Brain microvascular endothelial cell (primary cell): ENCODE measurements at places on chromosomes 7 and 10.

- DNase-seq = peak; percentile 27
These were observed 161.5 kb upstream of the AGR3 start for GRCh38 chr7:17043012-17043877.

GRCh38 chr7:107236862-107237261 lies 68.1 kb downstream of the HBP1 start:
- no peak for DNase-seq

DNA sequence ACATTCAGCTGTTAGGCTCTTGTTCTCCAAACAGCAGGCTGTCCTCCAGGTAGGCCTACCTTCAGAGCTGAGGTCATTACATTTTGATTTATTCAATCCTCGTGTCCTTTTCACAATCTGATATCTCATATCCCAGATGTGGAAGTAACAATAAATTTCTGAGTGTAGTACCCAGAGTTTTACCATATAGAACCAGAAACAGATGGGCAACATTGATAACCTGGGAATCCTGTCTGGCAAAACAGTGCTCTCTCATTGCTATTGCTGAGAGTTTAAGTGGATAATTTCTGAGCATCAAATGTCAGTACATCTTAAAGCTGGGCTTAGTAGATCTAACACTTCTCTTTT lies 1007.8 kb downstream of the REEP3 start:
- DNase-seq = no peak

DNA sequence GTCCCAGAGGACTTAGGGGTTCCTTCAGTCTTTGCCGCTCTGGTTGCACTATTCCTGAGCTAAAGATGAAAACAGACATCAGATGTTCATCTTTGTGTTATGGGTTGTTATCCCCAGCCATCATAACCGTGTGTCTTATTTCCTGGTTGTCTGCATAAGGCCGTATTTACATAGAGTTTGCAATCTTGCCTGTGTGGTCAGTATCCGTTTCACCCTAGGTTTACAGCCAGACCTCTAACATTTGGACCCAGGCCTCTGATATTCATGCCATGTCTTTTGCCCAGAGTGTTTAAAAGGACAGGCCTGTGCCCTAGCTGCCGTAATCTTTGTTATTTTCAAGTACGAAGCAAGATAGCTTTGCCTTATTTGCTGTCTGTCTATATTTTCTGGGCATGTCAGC lies 26.6 kb downstream of the LRRC4 start:
- DNase-seq = no peak

GRCh38 chr7:90777465-90777864 lies 181.3 kb downstream of the CDK14 start:
- no peak for DNase-seq

DNA sequence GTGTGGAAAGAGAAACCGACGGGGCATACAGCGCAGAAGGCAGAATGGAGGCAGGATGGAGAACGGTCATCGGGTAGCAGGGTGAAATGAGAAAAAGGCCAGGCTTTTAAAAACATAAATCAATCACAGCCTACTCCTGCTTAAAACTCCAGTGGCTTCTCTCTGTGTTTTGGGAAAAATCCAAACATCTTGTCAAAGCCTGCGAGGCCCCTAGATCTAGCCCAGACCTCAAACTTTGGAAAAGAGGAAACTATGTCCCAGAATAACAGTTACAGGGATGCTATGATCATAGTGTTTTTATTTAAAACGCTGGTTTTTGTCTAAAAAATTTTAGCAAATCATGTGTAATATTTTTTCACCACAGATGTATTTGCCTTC lies 41.1 kb downstream of the PPP1R3C start:
- DNase-seq = no peak

DNA sequence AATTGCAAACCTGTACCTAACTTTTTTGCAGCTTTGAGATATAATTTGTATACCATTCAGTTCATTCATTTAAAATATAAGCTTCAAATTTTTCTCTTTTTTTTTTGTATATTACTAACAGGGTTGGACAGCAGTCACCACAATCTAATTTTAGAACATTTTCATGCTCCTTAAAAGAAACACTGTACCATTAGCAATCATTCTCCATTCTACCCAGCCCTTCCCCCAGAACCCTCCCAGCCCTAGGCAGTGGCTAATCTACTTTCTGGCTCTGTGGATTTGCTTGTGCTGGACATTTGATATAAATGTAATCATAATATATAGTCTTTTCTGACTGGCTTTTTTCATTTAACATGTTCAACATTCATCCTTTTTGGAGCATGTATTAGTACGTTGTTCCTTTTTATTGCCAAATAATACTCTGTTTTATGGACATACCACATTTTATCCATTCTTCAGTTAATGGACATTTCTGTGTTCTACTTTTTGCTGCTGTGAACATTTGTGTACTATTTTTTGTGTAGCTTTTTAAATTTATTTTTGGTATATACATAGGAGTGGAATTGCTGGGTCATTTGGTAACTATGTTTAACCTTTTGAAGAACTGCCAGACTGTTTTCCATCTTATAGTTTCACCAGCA lies 40.9 kb upstream of the ST7 start:
- DNase-seq = no peak

DNA sequence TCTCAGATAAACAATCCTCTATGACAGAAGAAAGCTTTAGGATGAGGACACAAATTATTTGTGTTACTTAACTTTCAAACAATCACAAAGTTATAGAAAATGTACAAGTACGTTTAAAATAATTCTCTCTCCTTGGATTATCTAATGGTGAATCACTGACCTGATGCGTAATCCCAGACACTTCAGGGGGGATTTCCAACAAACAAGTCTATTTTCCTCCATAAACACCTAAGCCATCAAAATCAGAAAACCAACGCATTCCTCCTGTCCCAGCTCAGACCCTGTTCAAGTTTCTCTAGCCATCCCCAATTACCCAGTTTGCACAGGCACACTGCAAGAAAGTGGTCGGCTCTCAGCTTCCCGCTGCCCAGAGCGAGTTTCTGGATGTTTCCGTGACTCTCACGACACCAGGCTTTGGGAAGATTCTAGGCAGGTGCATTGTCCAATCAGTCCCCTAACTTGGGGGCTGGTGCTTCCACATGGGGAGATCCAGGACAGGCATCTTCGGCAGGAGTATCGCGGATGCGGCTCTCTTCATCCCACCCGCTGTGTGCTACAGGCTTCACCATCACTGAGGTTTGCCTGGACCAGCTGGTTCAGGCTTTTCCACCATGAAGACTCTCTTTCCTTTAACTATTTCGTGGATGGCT lies 200.0 kb downstream of the ZMYND11 start:
- DNase-seq = no peak

DNA sequence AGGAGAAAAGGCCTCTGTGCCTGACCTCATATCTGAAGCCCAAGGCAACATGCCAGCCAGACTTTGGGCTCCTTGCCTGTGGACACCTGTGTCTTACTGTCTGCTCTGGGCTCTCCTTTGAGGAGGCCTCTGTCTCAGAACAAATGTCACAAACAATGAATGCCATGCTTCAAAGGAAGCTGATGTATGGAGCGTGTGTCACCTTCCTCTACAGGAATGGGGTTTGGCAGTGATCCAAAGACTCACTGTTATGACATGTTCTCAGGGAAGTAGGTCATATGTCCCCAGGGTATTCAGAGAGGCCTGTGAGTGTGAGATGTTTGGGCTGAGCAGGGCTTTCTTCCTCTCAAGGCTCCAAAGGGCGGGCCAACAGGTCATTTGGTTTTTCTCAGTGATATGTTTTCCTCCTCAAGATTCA lies 38.4 kb downstream of the PTPRE start:
- peak; percentile 78 for DNase-seq

- no peak for DNase-seq
These were observed 257.3 kb downstream of the BMPER start for GRCh38 chr7:34162677-34163076.

GRCh38 chr7:1897076-1897860 lies 227.2 kb downstream of the ELFN1 start:
- no peak for DNase-seq

DNA sequence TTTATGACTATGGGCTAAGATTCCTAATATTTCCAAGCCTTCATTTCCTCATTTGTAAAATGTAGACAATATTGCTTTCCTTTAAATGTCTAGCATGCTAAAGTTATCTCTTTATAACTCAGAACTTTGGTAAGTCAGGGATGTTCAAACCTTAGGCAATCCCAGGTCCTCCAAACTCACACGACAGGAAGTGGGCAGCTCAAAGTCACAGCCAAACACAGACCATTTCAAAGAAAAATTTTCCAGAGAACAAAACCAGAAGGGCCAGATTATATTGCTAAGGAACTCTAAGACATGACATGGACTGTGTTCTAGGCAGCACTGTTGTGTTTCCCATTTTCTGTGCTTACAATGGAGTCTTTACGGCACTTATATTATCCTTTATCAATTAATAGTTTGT lies 87.8 kb upstream of the DYNC1I1 start:
- no peak for DNase-seq

- DNase-seq = no peak
These were observed 313.8 kb downstream of the FRMD4A start for GRCh38 chr10:14016931-14017333.

DNA sequence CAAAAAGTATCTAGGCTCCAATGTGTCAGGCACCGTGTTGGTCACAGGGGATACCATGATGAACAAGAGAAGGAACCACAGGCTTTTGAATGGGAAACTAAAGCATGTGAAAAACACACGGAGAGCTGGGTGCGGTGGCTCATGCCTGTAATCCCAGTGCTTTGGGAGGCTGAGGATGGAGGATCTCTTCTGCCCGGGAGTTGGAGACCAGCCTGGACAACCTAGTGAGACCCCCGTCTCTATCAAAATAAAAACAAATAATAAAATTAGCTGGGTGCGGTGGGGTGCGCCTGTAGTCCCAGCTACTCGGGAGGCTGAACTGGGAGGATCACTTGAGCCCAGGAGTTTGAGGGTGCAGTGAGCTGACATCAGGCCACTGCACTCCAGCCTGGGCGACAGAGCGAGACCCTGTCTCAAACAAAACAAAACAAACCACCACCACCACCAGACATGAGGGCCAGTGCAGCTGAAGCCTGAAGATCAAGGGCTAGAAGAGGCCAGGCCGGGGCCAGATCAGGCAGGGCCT lies 611 bp upstream of the COPS6 start:
- DNase-seq = no peak

- DNase-seq = no peak
These were observed 95.5 kb downstream of the CTBP2 start for GRCh38 chr10:125064681-125065492.

DNA sequence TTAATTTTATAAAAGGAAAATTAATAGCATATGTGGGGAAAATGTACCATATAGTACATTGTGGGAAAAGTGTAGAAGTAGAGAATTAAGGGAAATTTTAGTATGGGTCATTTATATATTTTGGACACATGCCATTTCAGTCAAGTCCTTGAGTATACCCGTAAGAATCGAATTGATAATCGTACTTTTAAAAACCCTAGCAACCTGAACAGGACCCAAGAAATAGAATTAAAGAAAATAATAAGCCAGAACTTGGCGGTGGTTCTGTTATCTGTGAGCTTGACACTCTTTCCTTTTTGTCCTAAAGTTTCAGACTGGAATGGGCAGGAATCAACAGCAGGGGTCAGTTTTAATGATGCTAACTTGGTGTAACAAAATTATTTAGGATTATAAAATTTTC lies 221.0 kb downstream of the CDK14 start:
- no peak for DNase-seq

DNA sequence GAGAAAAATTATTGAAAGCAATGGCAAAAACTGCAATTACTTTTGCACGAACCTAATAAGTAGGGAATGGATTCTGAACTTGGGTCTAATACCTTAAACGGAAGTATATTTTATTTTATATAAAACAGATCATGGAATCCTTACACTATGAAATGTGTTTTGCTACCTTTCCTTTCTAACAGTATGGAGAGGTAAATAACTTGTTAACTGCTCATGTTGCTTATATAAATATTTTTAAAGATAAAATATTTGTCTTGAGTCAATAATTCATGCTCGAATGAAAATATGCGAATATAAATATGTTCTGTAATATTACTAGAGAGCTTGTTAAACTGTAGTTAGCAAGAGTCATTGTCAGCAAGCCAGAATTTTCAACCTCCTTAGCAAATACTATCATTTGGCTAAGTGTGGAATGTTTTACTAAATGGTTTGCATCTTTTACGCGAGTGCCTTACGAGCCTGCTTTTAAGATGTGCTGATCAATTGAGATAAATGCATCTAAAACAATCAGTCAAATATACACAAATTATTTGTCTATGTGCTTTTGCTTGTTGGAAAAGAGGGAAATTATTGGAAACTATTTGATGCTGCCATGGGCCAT lies 5.9 kb downstream of the GNAT3 start:
- DNase-seq = no peak

- no peak for DNase-seq
These were observed 48.1 kb downstream of the RGS10 start for GRCh38 chr10:119494236-119495020.

GRCh38 chr10:61329854-61330253 lies 123.3 kb downstream of the TMEM26 start:
- no peak for DNase-seq

DNA sequence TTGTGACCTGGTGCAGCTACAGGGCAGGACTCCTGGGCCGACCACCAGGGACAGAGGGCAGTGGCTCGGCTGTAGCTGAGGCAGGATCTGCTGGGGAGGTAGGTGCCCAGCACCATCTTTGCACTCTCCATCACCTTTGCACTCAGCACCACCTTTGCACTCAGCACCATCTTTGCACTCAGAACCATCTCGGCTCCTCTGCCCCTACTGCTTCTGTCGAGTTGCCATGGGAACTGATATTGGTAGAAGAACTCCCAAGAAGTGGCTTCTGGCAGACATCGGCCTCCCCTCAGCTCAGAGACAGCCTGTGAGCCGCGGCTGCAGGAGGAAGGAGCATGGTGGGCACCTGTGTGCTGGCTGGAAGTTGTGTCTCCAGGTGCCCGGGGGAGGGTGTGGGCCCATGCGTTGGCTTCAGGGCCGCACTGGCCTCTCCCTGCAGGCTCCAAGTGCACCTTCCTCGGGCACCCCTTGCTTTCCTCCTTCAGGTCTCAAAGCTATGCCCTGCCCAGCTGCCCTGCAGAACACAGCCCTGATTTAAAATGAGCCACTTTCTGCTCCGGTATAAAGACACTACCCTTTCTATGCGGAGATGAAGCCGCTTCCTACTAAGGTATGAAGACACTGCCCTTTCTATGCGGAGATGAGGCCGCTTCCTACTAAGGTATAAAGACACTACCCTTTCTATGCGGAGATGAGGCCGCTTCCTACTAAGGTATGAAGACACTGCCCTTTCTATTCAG lies 514.5 kb downstream of the PTPRN2 start:
- DNase-seq = no peak

DNA sequence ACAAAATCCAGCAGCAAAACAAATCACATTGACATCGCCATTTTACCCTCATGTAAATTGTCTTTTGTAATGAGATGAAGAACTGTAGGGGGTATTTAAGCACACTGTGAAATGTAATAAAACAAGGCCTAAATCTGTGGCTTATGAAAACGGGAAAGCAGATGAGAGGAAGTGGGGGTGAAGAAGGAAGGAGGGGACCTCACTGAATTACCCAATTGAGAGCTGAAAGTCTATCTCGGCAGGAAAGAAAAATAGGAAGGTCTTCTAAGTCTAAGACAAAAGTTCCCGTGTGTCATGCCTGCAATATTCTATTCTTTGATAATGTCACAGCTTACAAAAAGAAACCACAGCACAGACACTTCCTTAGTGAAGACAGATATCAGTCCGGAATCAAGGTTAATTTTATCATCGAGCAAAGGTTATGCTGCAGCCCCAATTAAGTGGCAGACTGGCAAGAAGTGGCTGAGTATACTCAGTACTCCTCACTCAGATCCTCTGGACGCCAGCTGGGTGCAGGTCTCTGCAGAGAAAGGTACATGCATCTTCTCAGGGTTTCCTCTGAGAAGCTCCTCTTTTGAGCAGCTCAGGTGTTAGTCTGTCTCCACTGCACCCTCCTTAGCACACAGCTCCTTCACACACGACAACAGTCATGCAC lies 239.7 kb downstream of the FANK1 start:
- DNase-seq = no peak
